ENCODE measurements at places on chromosomes 5 and 9.

- no peak for DNase-seq
Measured at GRCh38 chr5:179355976-179356974, 11.0 kb upstream of the ADAMTS2 start.

DNA sequence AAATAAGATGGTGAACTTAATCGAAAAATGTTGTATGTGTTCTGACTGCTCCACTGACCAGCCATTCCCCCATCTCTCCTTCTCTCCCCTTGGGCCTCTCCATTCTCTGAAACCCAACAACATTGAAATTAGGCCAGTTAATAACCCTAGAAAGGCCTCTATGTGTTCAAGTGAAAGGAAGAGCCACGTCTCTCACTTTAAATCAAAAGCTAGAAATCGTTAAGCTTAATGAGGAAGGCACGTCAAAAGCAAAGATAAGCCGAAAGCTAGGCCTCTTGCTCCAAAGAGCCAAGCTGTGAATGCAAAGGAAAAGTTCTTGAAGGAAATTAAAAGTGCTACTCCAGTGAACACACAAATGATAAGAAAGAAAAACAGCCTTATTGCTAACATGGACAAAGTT is 77.4 kb upstream of the NR5A1 start:
- no peak for DNase-seq

DNA sequence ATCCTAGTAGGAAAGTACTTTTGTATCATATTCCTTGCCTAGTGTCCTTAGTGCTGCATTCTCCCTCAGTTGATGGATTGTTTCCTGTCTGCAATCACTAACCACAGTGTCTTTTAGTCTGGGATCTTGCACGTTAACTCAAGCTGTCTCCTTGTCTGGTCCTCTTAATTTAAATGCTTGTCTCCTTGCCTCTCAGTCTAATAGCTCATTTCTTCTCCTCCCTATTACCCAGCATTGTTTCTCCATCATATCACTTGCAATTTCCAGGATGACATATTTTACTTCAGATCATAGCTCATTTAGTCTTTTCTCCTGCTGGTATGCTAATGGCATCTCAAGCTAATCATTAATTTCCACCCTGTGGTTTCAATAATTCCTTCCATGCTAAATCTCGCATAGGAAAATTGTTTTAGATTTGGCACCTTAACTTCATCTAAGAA is 2052.0 kb upstream of the C9orf72 start:
- no peak for DNase-seq

- no peak for DNase-seq
Measured at GRCh38 chr5:76946090-76946489, 6.8 kb upstream of the CRHBP start.

DNA sequence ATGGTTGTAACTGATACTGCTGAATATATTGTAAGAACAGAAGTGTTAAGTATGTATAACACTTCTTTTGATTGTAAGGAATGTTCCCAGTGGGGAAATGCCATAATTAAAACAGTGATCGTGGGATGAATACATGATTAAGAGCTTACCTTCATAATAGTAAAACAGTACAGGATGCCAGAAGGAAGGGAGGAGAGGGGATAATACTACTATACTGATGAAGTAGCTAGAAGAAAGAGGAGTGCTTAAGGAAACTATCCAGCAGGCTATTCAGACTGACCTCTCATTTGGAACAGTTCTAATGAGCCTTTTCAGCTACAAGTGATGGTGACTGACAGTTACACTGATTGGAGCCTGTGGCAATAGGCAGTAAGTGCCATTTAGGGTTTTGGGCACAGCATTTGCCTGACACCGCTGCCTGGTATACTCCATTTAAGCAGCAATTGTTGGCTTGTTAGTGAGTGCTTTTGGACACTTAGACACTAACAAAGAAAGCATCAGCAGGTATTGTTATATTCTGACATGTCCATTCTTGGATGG is 33.8 kb upstream of the KDM4C start:
- no peak for DNase-seq

GRCh38 chr9:4904322-4905134 is 80.5 kb upstream of the JAK2 start:
- DNase-seq: no peak

GRCh38 chr5:31366941-31367340 is 165.0 kb downstream of the DROSHA start:
- no peak for DNase-seq

- DNase-seq: no peak
Measured at GRCh38 chr5:110977915-110978314, 93.6 kb upstream of the TSLP start.

GRCh38 chr5:157271740-157272271 is 5.9 kb downstream of the CYFIP2 start:
- peak; percentile 98 for DNase-seq

DNA sequence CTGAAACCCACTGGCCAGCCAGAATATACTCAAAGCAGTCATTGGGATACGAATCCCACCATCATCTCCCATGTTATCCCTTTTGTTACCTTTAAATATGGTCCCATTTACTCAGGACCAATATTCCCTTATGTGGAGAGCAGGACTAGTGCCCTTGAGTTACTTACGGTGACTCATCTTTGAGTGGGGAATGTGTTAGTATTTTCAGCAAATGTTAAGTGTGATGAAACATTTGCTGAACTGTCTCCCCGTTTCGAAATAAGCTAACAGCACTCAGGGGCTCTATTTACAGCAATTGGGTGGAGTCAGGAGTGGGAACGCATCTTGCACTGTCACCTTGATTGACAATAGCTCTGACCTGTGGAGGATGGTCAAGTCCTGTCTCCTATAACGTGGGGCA is 67.4 kb downstream of the CTSL start:
- DNase-seq: no peak

DNA sequence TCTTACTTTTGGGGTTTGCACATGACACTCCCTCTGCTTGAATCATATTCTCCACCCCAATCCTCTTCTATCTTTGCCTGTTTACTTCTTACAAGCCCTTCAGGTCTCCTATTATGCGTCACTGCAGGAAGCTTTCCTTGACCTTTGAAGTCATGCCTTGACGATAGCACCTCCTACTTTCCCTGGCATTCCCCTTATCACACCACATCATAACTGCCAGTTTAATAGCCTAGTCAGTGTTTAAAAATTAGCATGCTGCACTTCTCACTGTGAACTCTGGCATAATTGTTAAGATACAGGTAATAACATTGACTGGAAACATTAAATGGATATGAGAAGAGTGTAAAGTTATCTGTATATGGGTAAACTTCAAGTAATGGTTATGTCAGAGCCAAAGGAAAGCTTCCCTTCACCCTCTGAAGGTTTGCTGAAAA is 37.1 kb upstream of the CEP120 start:
- no peak for DNase-seq

- DNase-seq: no peak
Measured at GRCh38 chr5:147360816-147361215, 126.0 kb downstream of the STK32A start.

DNA sequence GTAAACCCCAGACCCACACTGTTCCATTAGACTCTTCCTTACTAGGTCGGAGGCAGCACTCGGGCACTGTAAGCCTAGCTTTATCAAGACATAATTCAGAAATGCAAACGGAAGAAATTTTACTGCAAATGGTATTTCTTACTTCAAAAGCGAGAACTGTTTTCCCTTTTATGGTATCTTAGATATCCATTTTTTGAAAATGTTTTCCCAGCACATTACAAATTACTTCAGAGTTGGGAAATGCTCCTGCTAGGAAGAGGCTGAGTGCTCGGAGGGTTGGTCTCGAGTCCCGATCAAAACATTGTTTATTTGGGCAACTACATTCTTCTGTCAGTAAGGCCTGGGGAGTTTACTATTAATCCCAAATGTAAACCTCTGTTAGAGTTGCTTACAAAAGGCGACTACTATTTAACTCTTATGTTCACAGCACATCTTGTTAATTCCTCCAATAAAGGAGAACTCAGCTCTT is 332.9 kb downstream of the CWC27 start:
- DNase-seq: no peak

- DNase-seq: peak; percentile 27
Measured at GRCh38 chr5:126508962-126509279, 85.7 kb downstream of the GRAMD2B start.

DNA sequence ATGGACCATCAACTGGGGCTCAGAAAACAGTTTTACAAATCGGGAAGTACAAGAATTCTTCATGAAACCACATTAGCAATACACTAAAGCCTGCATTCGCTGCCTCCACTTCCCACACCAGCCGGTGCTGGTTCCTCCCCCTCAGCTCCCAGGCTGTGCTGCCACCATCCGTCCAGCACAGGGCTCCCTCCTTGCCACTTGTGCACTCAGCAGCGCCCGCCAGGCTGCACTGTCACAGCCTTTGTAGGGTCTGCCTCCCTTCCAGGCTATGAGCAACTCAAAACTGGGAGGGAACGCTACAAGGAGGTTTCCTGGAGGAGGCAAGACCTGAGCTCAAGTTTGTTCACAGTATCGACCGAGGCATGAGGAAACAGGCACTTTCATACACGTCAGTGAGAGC is 7.7 kb downstream of the MAPK9 start:
- no peak for DNase-seq

DNA sequence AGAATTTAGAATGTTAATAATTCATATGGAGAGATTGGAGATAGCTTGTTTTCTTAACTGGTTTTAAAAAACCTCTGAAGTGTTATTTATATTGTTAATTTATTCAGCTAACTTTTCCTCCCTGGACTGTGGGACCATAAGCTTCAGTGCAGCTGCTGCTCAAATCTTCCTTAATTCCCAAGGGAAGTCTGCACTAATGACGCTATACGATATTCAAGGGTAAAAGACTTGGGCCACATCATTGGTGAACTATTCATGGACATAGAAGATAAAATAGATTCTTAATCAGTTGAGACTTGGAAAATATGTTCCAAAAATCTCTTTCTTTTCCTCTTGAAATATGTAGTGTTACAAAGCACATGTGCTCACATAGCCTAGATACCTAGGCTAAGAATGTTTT is 31.1 kb upstream of the GAS1 start:
- no peak for DNase-seq

DNA sequence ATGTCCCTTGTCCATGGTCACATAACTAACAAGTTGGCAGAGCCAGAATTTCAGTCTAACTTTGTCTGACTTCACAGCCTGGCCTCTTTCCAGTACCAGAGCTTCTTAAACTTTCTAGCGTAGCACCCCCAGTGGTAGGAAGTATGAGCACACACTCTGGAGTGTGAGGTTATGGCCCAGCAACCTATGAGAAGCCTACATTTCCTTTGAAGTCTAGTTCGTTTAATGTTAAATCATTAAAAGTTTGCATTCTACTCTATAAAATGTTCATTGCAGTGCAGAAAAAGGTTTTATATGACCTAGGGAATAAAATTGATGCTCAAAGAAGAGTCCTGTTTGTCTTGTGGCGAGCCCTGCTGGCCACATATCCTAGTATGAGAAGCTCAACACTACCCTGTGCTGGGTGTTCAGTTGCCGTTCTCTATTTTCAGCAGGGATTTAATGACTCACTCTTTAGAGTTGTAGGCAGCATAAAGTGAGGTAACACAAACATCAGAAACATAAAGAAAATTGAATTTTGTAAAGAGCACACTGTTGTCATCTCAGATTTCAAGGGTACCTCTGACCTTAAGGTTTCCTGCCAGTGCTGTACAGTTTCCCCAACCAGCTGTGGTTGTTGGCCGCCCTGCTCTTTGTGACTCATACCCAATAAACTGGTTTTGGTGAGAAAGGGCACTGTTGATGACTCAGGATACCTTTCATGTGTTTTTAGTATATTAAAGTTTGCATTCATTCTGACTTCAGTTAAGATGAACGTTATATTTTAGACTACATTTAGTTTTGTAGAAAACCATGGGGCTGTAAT is 14.3 kb downstream of the MCCC2 start:
- peak; percentile 64 for DNase-seq

GRCh38 chr5:142938266-142938880 is 168.2 kb downstream of the ARHGAP26 start:
- no peak for DNase-seq

DNA sequence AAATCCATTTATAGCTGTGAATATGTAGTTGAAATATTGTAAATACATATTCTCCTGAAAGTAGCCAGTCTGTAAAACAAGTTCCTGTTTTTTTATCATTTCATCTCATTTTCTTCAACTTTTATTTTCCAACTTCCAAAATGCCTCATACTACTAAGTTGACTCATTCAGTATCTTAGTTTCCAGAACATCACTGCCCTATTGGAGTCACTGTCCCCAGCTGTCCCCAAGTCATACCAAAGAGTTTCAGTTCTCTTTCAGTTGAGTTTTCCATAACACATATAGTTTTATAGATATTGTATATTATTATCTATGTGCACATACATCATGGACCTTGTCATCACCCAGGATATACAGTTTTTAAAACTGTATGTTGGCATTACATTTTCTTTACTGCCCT is 261.7 kb downstream of the CDH12 start:
- no peak for DNase-seq

DNA sequence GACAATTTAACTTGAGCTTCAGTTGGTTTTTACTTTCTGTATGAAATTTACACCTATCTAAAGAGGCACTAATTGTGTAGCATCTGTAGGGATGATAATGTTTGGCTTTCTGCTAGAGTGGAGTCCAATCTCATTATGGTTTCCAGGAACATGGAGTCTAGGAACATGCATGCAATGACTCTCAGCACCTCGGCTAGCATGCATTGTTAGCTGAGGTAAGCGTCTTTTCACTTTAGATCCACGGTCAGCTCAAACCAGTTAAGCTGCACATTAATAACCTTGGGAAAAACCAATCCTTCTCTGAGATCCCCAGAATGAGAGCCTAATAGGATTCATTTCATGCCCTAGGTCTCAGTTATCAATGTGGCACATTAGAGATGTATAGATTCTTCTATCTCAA is 7.8 kb upstream of the GDA start:
- DNase-seq: no peak

- DNase-seq: no peak
Measured at GRCh38 chr5:38413696-38414095, 142.8 kb downstream of the LIFR start.

GRCh38 chr5:120139039-120139438 is 325.1 kb upstream of the PRR16 start:
- no peak for DNase-seq

DNA sequence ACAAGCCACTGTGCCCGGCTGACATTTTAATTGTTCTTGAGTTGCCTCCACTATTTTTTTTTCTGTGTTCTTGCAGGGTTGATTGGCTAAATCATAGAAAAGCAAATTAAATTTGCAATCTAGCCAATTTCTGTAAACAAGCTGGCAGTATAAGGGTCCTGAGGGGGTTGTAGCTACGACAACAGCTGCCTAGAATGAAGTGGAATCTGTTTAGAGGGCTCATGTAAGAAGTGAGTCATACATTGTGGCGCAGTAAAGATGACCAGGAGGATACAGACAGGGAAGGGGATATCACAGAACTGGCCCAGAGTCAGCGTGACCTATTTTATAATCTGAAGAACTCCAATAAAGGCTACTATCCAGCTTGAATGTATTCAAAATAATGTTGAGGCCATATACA is 82.2 kb upstream of the TLE1 start:
- DNase-seq: no peak

DNA sequence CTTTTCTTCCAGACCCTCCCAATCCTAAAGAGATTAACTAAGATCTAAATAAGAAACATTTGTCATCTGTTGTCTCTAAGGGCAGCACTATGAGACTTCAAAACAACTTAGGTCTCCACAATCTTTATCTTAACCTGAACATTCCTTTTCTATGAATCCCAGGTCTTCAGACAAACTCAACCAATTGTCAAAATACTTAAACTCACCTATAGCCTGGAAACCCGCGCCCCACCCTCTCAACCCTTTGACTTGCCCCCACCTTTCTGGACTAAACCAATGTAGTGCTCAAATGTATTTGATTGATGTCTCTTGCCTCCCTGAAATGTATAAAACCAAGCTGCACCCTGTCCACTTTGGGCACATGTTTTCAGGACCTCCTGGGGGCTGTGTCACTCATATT is 76.5 kb upstream of the DMRT1 start:
- no peak for DNase-seq

GRCh38 chr9:5800969-5801738 is 31.8 kb downstream of the ERMP1 start:
- DNase-seq: no peak

Measured in OCI-LY7 (cell line).